GM12865 (cell line): ENCODE measurements at places on chromosomes 3 and 15.

DNA sequence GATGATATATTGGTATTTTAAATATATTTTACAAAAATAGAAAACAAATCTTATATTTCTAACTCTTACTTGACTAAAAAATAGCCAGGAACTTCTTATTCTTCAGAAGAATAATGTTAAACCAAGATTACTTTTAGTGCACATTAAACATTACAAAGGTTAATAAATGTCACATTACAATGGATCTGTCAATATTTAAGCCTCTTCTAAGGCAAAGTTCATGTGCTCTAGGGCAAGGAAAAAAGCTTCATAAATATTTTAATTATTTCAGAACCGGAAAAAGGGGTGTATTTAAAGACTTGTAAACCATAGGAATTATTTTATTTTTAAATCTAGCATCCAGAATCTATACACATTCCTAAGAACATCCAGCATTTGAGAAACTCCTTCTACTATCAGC, 166.9 kb upstream of the ROBO2 start:
- no peak for DNase-seq

GRCh38 chr15:24943361-24943760, 11.4 kb upstream of the SNRPN start:
- no peak for DNase-seq

GRCh38 chr15:75921732-75922703, 18.3 kb downstream of the FBXO22 start:
- peak; percentile 38 for DNase-seq

GRCh38 chr3:160090653-160091052, 102.0 kb downstream of the IL12A start:
- DNase-seq = no peak

DNA sequence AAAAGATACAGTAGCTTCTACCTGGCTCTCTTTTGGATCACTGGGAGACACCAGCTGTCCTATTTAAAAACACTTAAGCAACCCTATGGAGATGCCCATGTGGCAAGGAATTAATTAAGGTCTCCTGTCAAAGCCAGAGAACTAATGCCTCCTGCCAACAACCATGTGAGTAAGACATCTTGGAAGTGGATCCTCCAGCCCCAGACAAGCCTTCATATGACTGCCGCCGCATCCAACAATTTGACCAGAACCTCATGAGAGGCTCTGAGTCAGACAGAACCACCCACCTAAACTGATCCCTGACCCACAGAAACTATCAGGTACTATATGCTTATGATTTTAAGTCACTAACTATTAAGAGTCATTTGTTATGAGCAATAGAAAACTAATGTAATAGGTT, 22.3 kb downstream of the IFT80 start:
- DNase-seq = no peak

- no peak for DNase-seq
Observed at GRCh38 chr15:78804391-78804792, 6.9 kb downstream of the ADAMTS7 start.

DNA sequence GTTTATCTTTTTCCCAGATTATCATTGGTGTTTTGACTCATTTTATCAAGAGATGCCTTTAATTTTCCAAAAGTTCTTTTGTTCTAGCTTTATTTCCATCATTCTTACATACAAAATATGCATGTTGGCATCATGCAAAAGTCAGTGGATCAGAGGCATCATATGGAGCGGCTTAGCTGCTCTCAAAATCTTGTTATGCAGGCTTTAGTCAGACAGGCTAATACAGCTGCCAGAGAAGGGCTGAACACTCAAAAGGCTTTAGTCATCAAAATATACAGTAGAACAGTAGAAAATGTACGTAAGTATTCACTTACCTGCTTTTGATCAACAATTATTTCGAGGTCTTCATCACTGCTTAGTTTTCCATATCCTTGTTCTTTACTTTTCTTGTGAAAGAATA, 65.5 kb downstream of the PEX5L start:
- no peak for DNase-seq

- DNase-seq = peak; percentile 3
Observed at GRCh38 chr3:148366743-148367410, 330.8 kb upstream of the AGTR1 start.

GRCh38 chr3:71305231-71306206, 278.0 kb downstream of the FOXP1 start:
- DNase-seq = no peak

GRCh38 chr15:75758071-75758872, 45.6 kb upstream of the CSPG4 start:
- DNase-seq = peak; percentile 88

DNA sequence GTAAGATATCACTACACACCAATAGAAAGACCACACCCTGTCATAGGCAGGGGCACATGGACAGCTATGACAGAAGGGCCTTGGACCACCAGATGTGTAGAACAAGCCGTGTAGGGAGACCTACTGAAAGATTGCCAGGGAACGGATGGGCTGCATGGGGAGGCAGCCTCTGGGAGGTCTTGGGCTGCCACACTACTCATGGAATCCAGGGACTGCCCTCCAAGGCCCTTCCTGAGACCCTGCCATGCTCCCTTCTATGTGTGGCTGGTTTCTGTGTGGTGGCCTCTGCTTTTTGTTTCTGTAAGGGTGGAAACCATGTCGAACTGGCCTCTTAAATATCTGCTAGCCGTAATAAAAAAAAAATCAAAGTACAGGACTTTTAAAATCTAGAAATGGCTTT, 86.9 kb downstream of the OCA2 start:
- DNase-seq = no peak

- peak; percentile 32 for DNase-seq
Observed at GRCh38 chr3:23800731-23801130, 5.0 kb upstream of the UBE2E1 start.

- no peak for DNase-seq
Observed at GRCh38 chr3:54176106-54176505, 53.8 kb downstream of the CACNA2D3 start.

GRCh38 chr3:126264952-126265351, 84.6 kb upstream of the ALDH1L1 start:
- DNase-seq = no peak

DNA sequence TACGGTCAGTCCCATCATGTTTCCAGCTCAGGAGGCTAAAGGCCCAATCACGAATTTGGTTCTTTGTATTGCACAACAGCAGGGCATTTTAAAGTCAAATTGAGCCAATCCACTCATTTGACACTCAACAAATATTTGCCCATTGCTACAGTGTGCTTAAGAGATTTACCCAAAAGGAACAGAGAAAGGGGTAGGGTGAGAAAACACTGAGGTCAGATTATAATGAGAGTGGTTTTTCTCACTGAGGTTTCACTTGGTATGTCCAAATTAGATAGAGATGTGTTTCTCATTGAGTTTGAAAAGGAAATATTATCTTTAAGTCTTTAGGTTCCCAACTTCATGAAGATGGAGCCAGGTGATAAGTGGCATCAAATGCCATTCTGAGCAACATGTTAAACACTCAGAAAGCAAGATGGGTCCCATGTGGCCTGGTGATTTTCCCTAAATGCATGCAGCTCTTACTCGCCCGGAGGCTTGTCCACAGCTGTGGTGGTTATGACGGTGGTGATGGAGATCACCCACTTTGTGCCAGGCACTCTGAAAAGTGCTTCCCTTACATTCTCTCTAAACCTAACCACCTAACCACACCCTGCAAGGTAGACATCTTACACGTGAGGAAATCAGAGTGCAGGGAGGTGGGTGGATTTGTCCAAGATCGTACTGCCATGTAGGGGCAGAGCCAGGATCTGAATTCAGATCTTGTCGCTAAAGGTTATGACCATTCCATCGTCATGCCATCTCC, 31.2 kb upstream of the USP3 start:
- DNase-seq = peak; percentile 89

DNA sequence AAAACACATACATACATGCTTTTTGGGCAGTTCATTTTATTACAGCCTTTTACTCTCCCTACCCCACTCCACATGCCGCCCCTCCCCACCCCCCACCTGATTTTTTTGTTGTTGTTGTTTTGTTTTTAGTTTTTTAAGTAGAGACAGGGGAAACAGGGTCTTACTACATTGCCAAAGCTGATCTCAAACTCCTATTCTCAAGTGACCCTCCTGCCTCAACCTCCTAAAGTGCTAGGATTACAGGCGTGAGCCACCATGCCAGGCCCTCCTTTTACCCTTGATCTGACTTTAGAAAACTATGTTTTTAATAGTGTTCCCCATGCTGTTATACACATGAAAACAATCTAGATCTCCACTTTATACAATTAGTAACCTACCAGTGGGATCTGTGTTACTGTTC, 14.8 kb downstream of the PDE12 start:
- no peak for DNase-seq

- DNase-seq = no peak
Observed at GRCh38 chr3:141255137-141255845, 23.7 kb downstream of the PXYLP1 start.

- no peak for DNase-seq
Observed at GRCh38 chr3:52211268-52211891, 13.4 kb downstream of the ALAS1 start.

DNA sequence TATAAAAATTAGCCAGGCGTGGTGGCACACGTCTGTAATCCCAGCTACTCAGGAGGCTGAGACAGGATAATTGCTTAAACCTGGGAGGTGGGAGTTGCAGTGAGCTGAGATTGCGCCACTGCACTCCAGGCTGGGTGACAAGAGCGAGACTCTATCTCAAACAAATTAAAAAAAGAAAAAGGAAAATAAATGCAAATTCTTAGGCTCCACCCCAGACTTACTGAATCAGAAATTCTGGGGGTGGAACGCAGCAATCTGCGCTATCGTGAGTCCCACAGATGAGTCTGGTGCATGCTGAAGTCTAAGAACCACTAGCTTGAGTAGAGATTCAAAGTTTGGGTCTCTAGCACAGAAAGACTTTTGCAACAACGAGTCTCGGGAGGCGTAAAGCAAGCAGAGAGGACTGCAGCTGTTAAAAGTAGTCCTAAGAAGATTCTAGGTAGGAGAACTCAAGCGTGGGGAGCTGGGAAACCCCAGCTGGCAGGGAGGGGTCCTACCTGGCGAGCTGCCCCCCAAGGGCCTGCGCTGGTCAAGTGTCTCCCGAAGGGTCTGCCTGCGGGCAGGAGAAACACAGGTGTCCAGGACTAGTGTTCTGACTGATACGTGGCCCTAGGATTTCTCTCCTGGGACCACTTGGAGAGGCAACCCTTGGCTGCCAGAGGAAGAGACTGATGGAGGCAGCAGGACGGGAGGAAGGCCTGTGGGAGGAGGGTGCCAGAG, 21.9 kb downstream of the CEP19 start:
- no peak for DNase-seq

DNA sequence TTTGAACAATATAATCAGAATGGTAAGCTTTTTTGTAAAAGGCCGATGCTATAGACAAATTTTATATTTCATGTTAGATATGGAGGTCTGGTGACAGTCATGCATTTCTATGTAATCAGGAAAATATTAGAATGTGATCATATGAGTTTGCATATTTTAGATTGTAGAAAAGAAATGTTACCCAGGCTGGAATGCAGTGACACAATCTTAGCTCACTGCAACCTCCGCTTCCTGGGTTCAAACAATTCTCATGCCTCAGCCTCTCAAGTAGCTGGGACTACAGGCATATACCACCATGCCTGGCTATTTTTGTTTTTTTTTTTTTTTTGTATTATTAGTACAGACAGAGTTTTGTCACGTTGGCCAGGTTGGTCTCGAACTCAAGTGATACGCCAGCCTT, 152.0 kb downstream of the LMLN start:
- no peak for DNase-seq

- no peak for DNase-seq
Observed at GRCh38 chr3:73549051-73549600, 75.6 kb downstream of the PDZRN3 start.

DNA sequence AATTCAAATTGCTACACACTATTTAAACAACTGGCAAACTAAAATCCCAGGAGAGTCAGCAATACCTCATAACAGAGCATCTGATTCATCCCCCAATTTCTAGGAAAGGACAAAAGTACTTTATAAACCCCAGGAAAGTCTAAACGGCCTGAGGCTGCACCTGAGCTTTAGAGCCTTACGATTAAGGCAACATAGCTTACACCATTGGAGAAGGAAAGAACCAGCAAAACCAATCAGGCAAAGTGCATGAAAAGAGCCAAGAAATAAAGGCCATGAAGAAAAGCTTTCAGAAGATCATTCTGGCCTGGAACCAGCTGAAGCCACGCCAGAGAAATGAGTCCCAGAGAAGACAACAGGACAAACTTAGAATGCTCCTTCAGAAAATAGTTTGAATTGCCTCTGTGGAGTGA, 48.1 kb downstream of the PTPN9 start:
- DNase-seq = no peak

DNA sequence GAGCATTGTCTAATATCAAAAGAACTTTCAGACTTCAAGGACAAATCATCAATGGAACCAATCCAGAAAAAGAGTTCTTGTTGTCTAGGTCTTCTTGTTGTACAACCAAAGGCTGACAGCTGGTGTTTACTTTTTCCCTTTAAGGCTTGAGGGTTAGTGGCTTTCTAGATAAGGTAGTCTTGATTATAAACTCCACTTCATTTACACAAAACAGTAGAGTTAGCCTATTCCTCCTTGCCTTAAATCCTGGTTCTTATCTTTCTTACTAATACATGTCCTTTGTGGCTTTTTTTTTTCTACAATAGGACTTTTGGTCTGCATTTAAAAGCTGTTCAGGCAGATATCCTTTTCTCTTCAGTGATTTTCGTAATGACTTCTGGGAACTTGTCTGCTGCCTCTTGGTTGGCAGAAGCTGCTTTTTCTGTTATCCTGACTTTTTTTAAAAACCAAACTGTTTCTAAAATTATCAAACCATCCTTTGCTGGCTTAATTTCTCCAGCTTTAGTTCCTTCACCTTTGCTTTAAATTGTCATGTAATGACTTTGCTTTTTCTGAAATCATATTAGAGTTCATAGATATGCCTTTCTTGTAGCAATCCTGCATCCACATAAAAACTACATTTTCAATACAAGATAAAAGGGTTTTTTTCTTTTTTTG, 44.8 kb downstream of the STRIT1 start:
- no peak for DNase-seq

DNA sequence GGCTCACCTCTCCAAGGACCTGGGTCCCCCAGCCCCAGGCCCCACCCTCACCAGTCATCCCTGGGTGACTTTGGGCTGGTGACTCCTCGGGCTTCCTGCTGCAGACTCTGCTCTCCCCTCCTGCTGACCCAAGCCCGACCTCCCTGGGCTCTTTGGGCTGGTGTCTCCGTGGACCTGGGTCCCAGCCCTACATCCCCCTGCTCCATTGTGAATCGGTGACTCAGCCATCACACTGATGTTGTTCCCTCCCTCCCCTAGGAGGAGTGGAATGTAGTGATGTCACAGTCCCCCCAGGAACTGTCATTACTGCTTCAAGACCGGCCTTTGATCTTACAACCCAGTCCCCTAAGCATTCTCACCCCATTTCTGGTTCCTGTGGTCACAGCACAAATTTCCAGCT, 83.7 kb downstream of the ADAMTS7 start:
- DNase-seq = no peak

GRCh38 chr15:37480482-37480881, 380.1 kb upstream of the MEIS2 start:
- no peak for DNase-seq

GRCh38 chr15:29133791-29134190, 135.8 kb downstream of the NSMCE3 start:
- DNase-seq = no peak

GRCh38 chr15:49436751-49437150, 13.7 kb downstream of the FGF7 start:
- DNase-seq = no peak

GRCh38 chr3:145952536-145952935, 208.4 kb downstream of the PLOD2 start:
- no peak for DNase-seq
